Activated naive CD4-positive, alpha-beta T cell treated with anti-CD3 and anti-CD28 coated beads, Interleukin-2, amount 50 U/mL, for 16 hours (primary cell): ENCODE measurements at places on chromosomes 5 and 9.
A peak's percentile ranks its signal among the peaks of the same experiment; 100 is the strongest.

DNA sequence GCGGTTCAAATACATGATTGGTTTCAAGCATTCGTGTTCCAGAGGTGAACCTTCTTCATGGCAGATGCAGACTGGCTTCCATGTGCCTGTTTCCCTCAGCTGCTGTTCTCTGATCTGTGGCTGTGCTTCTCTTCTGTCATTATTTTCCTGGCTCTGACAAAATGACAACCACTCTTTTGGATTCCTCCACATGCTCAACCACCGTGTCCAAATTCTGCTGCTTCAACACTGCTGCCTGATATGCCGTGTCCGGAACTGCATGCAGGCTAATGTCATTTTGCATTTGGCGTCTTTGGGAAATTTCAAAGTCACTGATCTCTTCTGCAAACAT is 368.7 kb upstream of the ZNF608 start:
- no peak for DNase-seq

DNA sequence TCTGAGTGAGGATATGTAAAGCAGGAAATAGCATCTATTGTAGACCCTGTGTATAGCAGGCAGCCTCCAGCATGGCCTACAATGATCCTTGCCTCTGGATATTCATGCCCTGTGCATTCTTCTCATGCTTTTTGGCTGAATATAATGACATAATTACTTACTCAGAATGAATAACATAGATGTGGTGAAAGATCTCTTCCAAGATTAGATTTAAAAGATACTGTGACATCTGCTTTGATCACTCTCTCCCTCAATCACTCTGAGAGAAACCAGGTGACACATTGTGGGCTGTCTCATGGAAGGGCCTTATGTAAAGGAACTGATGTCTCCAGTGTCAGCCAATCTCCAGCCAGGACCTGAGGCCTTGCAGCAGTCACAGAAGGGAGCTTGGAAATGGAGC is 376.7 kb downstream of the DNAH5 start:
- no peak for DNase-seq

GRCh38 chr9:38172586-38172985 is 103.6 kb upstream of the SHB start:
- DNase-seq, result no peak

GRCh38 chr9:34630402-34631154 is 1.7 kb upstream of the ARID3C start:
- no peak for DNase-seq

- DNase-seq, result no peak
Measured at GRCh38 chr5:69331528-69332445, 814 bp downstream of the CCDC125 start.

DNA sequence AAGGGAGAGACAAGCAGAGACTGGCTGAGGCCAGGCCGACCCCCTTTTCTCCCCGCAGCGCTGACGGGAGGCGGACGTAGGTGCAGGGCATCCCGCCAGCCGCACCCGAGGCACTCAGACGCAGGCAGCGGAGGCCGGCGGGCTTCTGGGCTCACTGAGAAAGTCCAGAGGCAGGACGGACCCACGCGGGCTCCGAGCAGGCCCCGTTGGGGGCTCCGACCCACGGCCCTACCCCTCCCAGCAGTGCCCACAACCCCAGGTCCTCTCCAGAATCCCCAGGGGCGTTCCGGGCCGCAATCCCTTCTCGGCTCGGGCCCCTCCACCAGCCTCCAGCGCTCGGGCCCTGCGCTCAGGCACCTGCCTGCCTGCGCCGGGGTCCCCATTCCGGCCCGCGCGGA is 543 bp downstream of the MTMR12 start:
- peak; percentile 41 for DNase-seq

DNA sequence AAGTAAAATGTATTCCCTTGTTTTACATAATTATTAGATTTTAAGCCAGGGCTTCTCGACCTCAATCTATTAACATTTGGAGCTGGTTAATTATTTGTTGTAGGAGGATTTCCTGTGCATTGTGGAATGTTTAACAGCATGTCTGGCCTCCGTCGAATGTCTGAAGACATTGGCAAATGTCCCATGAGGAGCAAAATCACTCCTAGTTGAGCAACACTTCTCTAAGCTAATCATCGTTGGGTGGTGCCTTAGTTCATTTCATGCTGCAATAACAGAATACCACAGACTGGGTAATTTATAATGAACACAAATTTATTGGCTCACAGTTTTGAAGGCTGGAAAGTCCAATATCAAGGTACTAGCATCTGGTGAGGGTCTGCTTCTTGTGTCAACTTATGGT is 13.4 kb upstream of the VPS13A start:
- DNase-seq, result no peak

DNA sequence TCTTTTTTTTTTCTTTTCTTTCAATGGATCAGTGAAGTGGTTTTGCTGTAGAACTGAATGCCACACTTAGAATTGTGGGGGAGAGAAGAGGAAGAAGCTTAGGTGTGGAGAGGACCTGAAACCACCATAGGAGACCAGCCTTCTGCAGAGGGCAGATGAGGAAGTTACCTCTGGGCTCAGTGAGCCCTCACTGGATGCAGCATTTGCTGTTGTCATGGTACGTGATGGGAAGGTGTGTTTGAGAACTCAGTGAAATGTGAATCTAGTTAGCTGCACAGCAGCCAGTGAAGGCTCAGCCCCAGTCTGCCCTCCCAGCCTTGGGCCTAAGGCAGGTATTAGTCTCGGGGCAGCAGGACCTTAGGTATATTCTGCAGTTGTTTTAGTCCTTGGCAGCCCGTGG is 17.5 kb downstream of the CYFIP2 start:
- DNase-seq, result no peak

DNA sequence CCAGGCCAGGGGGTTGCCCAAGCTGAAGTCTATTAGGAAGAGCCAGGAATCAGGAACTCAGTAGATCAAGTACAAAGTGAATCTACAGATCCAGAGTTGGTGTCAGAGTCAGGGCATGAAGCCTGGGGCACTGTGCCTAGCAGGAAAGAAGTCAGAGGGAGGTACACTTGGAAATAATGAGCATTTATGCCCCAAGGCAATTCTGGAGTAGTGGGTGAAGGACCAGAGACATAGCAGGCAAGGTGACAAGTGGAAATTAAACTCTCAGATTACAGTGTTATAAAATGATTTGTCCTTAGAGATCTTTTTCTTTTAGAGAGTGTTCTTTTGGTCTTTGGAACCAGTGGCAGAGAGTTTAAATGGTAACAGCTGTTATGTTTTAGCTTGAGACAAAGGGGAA is 138.0 kb downstream of the ADAMTSL1 start:
- DNase-seq, result no peak

DNA sequence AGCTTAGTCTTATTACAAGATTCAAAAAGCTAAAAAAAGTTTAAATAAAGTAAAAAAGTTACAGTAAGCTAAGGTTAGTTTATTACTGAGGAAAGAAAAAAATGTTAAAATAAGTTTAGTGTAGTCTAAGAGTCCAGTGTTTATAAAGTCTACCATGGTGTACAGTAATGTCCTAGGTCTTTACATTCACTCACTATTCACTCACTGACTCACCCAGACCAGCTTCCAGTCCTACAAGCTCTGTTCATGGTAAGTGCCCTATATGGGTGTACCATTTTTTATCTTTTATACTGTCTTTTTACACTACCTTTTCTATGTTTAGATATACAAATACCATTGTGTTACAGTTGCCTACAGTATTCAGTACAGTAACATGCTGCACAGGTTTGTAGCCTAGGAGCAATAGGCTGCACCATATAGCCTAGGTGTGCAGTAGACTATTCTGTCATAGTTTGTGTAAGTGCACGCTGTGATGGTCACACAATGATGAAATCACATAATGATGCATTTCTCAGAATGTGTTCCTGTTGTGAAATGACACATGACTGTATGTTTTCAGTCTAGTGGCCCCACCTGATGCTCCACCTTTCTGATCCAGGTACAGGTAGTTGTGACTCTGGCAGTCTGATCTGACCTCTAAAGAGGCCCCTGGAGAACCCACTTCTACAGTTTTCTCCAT is 45.7 kb downstream of the SNX18 start:
- no peak for DNase-seq

DNA sequence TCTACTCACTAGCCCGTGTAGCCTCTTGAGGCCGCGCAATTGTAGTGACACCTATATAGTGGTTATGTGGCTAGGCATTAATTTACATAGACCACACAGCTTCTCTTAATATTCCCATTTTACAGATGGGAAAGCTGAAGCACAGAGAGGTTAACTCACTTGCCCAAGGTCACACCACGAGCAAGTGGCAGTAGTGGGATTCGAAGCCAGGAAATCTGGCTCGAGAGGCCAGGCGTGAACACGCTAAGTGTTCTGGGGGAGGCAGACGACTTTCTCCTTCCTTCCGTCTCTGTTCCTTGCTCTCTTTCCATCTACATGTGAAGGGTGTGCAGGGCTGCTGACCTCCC is 49.8 kb upstream of the IER5L start:
- DNase-seq, result no peak

GRCh38 chr5:170132269-170132975 is 26.7 kb downstream of the FOXI1 start:
- DNase-seq, result no peak

GRCh38 chr5:39624268-39624886 is 199.6 kb upstream of the DAB2 start:
- DNase-seq, result no peak

DNA sequence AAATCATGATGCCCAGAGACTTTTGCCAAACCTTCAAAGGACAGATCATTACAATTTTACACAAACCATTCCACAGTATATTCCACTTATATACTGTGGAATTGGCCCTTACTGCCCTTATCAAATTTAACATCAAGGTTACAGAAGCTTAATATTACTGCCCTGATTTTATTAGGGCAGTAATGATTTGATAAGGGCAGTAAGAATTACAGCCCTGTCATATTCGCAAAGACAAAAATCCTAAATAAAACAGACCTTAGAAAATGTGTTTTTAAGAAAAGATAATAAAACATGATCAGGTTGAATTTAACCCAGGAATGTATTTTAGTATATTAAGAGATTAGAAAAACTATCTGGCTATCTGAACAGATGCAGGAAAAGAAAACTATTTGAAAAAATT is 7.7 kb upstream of the TMEM161B start:
- no peak for DNase-seq

- no peak for DNase-seq
Measured at GRCh38 chr5:169424279-169424655, 123.3 kb upstream of the SLIT3 start.

DNA sequence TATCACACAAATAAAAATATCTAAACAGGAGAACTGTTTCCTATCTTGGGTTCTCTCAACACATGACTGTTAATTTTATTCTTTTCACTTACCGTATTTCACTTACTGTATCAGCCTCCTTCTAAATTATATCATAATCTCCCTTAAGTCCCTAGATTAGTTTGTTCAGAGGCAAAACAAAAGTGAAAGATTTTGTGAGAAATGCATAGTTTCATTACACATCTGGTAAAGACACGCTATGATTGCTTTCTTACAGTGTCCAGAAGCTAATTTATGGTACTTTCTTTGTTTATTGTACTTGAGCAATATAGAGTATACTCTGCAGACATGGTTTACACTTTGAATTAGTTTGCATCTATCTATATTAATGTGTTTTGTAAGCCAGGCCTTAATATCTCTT is 159.7 kb upstream of the TLX3 start:
- no peak for DNase-seq

GRCh38 chr5:132215329-132215728 is 12.3 kb downstream of the P4HA2 start:
- no peak for DNase-seq

DNA sequence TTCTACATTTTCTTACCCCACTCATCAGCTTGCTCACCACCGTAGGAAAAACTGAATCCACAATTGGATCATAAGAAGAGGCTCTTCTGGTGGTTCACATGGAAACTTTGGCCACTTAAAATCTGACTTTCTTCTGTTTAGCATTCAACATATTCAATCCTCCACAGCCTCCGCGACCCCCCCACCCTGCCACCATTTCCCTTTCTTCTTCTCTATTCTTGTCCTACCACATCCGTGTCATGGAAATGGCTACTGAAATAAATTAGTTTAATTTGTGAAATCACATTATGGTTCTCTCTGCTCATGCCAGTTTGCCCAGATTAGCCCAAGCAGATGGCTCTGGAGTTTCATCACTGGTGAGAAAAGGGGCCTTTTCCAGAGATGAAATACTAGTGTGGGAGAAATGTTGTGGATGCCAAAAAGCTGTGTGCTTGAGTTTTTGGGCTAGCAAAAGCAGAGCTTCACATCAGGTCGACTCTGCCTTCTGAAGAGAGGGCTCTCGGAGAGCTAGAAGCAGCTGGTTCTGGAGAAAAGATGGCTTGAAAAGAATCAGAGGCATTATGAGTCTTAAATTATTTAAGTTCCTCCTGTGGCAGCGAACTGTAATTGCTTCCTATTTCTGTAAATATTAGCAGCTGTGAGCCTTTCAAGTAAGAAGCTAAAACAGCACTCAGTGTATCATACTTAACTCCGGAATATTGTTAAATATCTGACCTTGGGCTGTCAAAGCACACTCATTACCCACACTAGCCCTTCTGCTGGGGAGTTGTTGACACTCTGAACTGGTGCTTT is 107.1 kb downstream of the MAT2B start:
- DNase-seq, result no peak

DNA sequence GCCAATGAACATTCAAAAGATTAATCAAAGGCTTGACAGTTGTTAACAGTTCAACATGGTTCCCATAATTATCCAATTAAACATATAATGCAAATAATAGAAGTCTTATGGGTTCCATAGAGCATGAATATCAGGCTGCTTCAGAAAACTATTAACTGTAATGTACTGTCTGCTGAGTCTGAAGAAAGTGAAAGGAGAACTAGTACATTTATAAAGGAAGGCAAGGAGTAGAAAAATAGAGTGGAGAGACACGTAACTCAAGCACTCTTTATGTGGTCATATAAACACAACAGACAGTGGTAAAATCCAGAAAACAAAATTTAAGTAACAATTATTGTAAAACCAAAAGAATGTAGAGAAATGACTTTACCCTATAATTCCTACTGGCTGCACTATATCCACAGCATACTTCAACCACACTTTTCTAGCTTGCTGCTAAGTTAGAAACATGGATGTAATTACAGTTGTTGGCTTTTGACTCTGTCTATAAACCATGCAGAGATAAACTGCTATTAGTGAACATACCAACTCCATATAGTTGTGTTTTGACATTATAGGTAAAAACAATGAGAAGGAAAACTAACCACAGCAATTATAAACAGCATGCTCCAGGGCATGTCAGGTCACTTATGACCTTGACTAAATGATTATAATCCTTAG is 32.7 kb downstream of the NFIB start:
- DNase-seq, result no peak

DNA sequence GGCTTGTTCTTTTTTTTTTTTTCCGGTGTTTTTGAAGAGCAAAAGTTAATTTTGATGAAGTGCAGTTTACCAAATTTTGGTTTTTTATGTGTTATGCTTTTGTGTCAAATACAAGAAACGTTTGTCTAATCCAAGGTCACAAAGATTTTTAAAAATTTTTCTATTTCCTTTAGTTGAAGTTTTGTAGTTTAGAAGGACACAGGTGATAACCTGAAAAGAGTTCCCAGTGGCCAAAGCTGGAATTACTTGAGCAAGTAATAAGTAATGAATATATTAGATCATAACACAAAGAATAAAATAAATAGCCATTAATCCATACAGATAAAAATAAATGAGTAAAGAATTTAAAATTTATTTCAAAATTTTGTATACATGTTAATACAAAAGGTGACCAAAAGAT is 71.5 kb downstream of the FCHO2 start:
- no peak for DNase-seq

- DNase-seq, result peak; percentile 77
Measured at GRCh38 chr9:32579706-32580331, 6.9 kb upstream of the NDUFB6 start.

- DNase-seq, result no peak
Measured at GRCh38 chr9:115261656-115262081, 143.7 kb upstream of the TNC start.
